ENCODE measurements at places on chromosomes 13 and 19.

GRCh38 chr19:55554741-55555152, 9.4 kb upstream of the SBK3 start:
- no peak for DNase-seq

DNA sequence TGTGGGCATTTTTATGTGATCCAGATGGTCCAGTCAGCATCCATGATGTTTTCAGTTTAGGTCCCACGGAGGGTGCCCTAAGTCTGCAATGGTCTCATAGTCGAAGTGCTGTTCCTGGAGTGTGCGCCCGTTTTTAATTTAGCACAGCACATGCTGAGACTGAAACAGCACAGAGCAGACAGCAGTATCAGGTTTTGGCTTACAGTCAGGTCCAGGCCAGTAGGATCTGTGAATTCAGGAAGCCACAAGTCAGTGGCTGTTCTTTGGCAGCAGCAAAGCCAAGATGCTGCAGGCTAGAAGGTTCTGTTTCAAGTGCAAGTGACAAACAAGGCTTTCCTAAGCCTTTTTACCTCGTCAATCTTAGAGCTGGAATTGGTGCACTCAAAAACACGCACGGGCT, 18.3 kb downstream of the FBXO27 start:
- DNase-seq = no peak

- no peak for DNase-seq
These were observed 23.2 kb downstream of the ANKRD27 start for GRCh38 chr19:32651729-32652140.

- DNase-seq = no peak
These were observed 186.2 kb downstream of the TEX29 start for GRCh38 chr13:111506621-111507020.

GRCh38 chr13:110387451-110388107, 80.5 kb downstream of the COL4A2 start:
- DNase-seq = no peak

DNA sequence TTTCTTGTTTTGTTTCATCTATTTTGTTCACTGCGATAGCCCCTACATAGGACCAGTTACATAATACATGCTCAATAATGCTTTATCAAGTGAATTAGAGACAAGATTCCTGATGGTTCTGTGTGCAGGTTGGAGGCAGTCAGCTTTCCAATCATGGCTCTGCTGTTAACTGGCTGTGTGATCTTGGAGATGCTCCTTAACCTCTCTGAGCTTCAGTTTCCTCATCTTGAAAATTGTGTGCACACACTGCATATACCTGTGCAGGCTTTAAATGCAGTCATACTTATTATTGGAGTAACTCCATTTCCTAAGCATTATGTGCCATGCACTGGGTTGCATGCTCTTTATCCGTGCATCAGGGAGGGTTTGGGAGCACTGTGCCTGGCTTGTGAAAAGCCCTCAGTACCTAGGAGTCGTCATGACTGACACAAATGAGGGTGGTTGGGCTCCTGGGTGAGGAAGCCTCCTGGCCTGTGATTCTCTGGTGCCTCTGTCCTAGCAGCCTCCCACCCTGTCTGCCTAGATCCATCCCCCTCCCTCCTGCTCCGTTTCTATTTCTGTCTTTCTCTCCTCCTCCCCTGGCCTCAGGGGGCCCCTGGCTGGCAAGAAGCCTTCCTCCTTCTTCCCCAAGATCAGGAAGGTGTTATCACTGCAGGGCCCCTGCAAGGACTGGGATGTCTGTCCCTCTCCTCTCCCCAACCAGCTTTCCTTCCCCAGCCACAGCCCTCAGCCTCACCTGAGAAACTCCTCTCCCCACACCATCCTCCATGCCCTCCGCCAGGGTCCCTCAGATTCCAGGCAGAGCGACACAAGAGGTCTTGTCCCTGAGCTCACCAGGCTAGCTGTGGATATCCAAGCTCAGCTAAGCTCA, 8.7 kb downstream of the IFNL1 start:
- DNase-seq = no peak

GRCh38 chr13:111421216-111421615, 100.8 kb downstream of the TEX29 start:
- no peak for DNase-seq

GRCh38 chr13:67137044-67137735, 92.9 kb downstream of the PCDH9 start:
- no peak for DNase-seq

DNA sequence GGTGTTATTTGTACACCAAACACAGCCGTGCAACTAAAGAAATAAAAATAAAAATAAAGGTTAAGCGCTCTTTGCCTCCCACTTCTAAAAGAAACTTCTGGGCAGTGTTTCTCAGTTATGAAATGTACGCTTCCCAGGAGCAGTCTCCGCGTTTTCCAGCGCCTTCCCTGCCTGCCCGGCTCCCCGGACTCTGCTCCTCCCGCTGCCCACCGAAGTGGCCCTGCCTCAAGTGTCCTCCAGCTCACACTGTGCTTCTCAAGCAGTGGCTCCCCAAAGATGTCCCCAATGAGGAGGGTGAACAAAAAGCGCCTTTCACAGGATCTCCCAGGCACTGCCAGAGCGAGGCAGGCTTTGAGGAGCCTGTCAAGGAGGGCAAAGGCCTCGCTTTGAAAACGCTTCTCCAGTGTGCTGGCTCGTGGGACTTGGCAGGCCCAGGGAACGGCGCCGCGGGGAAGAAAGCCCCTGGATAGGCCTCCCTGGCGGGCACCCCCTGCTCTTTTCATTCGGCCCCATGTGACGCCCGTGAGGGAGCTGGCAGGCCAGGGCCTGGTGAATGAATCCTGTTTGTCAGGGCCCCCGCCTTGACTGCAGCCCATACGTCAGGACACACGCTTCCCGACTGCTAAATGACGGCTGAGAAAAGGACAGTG, 187.1 kb downstream of the FOXO1 start:
- DNase-seq = no peak

- peak; percentile 68 for DNase-seq
These were observed 2.1 kb upstream of the CIRBP start for GRCh38 chr19:1266916-1267476.

GRCh38 chr13:20369886-20370361, 137.8 kb upstream of the GJB6 start:
- no peak for DNase-seq

GRCh38 chr19:16586991-16587832, 15.0 kb upstream of the SLC35E1 start:
- peak; percentile 76 for DNase-seq

DNA sequence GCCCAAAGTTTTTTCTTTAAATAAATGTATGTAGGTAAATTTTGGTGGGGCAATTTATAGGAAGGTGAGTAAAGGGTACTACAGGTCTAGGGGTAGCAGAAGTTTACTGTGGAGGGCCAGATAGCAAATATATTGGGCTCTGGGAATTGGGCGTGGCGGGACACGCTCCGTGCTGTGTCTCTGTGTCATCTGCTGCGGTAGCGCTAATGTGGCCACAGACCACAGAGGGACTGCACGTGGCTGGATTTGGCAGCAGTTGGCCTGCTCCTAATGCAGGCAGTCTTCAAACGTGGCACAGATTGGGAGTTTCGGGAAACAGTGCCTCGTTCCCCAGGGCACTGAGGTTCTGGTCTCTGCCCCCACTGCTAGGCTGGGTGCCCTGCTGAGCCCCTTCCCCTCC, 16.6 kb upstream of the MYDGF start:
- no peak for DNase-seq

DNA sequence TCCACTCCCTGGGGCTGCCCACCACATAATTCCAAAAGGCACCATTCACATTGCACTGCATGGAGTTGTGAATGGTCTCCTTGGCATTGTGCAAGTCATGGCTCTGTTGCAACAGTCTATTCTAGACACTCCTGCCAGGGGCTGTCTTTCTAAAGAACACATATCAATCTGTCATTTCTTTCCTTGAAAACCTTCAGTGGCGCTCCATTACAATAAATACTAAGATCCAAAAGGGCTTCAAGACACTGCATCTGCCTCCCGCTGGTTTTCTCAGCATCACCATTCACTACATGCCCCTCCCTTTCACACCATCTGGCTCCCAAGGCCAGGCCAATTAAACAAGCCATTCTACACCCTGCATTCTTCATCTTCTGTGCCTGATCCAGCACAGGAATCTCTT, 32.2 kb upstream of the TM9SF2 start:
- no peak for DNase-seq

GRCh38 chr13:113756441-113757097, 2.5 kb upstream of the TMEM255B start:
- no peak for DNase-seq

- DNase-seq = no peak
These were observed 204.9 kb upstream of the KL start for GRCh38 chr13:32811297-32811800.

DNA sequence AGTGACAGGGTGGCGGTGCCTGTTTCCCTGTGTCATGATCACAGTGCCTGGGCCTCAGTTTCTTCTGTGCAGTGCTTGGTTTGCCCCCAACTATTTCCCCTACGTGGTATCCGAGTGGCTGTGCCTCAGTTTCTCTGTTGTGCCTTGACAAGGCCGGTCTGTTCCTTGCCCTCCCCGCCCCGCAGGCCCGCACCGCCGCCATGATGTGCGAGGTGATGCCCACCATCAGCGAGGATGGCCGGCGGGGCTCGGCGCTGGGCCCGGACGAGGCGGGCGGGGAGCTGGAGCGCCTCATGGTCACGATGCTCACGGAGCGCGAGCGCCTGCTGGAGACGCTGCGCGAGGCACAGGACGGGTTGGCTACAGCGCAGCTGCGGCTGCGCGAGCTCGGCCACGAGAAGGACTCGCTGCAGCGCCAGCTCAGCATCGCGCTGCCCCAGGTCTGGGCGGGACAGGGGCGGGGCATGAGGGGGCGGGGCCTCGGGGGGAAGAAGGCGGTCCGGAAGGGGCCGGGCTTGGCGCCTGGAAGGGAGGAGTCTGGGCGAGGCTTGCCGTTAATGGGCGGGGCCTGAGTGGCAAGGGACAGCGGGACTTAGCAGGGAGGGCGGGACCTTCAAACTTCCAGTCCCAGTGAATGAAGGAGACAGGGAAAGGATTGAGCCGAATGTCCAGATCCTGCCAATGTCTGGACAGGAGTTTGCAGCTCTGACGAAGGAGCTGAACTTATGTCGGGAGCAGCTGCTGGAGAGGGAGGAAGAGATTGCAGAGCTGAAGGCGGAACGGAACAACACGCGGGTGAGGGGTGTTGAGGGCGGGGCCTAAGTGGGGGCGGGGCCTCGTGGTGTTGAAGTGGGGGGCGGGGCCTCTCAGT, 8.6 kb downstream of the PPFIA3 start:
- DNase-seq = peak; percentile 95

DNA sequence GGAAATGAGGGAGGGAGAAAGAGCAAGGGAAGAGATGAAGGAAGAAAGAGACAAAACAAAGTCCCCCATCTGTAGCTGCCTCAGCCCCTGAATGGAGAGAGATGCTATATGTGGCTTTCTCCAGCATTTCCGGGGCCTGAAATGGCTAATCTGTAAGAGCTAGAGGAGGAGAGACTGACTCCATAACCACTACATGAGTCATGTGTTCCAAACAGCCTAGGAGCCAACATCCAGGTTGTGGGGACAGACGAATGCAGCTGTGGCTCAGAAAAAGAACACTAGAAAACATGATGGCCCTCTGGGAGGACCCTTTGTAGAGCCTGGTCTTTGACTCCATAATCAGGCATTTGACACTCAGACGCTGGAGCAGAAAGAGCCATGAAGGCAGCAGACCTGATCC, 292.0 kb upstream of the ZNF507 start:
- DNase-seq = no peak

GRCh38 chr19:7101498-7102253, 32.2 kb downstream of the ZNF557 start:
- no peak for DNase-seq

GRCh38 chr19:18317961-18318800, 4.7 kb downstream of the LSM4 start:
- DNase-seq = peak; percentile 68

DNA sequence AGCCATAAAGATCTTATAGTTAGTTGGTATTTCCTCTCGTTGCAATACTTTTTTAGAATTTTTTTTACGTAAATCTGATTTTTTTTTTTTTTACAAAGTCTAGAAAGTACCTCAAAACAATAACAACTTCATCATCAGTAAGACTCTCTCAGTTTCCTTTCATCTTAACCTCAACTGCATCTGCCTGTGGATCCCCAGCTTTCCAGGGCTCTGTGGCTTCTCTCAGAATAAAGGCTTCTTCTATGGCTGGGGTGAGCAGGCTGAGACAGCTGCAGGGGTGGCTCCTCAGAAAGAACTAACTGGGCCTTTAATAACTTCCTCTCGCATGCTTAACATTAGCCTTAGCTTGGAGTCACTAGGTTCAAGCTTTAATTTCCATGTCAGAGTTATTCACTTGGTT, 4.2 kb downstream of the ZNF506 start:
- DNase-seq = peak; percentile 82

DNA sequence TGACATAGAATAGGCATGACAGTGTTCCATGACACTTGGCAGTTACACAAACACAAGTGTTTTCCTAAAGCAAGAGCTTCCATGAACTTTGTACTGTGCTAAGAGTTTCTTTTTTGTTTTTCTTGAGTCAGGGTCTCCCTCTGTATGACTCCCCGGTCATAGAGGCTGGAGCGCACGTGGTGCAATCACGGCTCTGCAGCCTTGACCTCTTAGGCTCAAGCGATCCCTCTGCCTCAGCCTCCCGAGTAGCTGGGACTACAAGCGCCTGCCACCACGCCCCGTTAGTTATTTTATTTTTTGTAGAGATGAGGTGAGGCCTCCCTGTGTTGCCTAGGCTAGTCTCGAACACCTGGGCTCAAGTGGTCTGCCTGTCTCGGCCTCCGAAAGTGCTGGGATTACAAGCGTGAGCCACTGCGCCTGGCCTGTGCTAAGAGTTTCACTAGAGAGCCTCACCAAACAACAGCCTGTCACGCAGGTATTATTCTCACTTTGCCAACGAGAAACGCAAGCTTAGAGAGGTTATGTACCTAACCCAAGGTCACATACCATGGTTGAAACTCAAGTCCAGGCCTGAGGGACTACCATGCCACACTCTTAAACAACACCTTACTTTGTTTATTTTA, 355.9 kb downstream of the KLF12 start:
- DNase-seq = no peak

- no peak for DNase-seq
These were observed 154.7 kb downstream of the USP12 start for GRCh38 chr13:27016875-27017274.

DNA sequence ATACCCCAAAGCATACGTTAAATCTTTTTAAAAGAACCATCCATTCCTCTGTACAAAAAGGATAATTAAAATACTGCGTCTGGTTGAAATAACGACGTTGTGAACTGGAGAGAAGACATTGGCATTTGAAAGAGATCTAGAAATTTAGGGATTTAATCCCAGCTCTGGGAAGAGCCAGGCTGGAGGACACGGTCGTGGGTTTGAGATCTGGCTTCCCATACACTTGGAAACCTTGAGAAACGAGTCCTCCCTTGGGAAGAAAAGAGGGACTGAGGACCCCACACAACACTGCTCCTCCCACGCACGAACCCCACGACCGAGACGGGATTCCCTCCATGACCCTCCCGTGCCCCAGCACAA, 625 bp downstream of the ZNF709 start:
- DNase-seq = no peak

- DNase-seq = no peak
These were observed 12.9 kb downstream of the COL4A2 start for GRCh38 chr13:110319774-110320509.

All from CD4-positive, alpha-beta T cell treated with Interleukin-15 for 1 hour (primary cell).